DMS79 treated with DMSO at 0.1 percent for 48 hours (cell line): ENCODE measurements at places on chromosomes 11 and 22.
A peak's percentile ranks its signal among the peaks of the same experiment; 100 is the strongest.

DNA sequence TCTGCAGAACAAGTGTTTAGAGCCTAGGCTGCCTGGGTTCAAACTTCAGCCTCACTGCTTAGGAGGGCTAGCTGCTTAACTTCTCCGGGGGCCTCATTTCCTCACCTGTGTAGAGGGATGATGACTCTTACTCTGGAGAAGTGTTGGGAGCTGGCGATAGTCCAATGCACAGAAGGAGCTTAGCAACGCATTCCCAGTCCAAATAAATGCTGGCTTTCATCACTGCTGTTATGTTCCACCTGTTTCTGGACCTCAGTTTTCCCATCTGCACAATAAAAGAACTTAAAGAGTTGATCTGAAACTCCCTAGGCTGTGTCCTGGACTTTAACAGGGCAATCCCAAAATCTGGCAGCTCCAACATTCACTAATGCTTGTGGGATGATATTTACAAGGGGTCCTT lies 337.8 kb downstream of the MIAT start:
- no peak for DNase-seq

GRCh38 chr11:13924801-13925327 lies 37.7 kb upstream of the SPON1 start:
- no peak for DNase-seq

GRCh38 chr22:44261861-44262595 lies 50.7 kb downstream of the SHISAL1 start:
- DNase-seq: peak; percentile 3

DNA sequence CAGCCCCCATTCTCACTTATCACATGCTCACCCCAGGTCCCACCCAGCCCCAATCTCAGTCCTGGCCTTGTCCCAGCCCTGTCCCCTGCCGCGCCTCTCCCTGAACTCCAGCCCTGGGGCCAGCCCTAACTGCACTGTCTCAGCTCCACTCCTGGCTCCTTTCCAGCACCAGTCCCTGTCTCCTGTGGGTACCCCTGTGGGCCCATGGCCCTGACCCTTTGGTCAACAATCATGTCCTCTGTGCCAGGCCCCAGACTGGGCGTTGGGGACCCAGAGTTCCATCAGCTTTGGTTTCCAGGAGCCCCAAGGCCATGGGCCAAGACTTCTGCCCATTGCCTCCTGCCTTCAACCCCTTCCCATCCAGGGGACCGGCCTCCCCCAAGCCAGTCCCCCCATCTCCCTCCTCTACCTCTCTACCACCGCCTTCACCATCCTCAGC lies 757 bp downstream of the SPI1 start:
- DNase-seq: no peak

GRCh38 chr11:8106679-8107078 lies 25.7 kb downstream of the TUB start:
- no peak for DNase-seq

GRCh38 chr11:67732045-67732787 lies 57.8 kb upstream of the ALDH3B2 start:
- DNase-seq: no peak

DNA sequence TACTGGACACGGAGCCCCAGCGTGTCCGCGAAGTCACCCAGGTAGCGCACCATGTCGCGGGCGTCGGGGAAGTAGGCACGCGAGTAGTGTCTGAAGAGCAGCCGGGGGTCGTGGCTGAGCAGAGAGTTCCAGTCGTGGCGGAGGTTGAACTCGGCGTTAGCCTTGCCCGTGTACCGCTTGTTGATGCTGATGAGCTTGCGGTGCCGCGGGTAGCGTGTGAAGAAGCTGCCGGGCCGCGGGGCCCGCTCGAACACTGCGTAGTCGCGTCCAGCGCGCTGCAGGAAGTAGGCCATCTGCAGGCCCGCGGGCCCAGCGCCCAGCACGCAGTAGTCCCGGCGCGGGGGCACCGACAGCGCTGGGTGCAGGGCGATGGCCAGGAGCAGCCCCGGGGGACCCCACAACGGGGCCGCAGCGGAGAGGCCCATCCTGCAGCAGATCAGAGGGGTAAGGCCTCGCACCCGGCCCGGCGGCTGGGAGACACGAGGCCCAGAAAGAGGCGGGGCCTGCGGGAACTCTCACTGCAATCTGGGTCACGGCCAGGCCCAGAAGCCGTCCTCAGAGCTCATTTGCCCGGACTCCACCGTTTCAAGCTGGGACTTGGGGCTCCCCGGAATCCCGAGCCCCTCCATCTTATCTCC lies 723 bp downstream of the FOXRED2 start:
- no peak for DNase-seq

DNA sequence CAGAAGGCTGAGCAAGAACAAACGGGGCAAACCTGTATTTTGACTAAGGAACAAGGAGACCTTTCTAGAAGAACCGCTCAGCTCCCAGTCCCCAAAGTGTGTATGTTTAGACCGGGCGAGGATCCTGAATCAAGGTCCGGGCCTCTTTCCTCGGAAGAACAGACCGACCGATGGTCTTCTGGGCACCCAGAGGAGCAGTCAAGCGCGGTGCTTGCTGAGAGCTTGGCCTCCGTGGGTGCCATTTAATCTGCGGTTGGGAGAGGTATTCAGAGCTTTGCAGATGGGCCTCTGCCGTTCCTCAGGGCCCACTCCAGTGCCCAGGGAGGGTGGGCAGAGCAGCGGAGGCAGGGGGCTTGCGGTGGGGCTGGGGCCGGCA lies 26.5 kb upstream of the ATXN10 start:
- DNase-seq: no peak

DNA sequence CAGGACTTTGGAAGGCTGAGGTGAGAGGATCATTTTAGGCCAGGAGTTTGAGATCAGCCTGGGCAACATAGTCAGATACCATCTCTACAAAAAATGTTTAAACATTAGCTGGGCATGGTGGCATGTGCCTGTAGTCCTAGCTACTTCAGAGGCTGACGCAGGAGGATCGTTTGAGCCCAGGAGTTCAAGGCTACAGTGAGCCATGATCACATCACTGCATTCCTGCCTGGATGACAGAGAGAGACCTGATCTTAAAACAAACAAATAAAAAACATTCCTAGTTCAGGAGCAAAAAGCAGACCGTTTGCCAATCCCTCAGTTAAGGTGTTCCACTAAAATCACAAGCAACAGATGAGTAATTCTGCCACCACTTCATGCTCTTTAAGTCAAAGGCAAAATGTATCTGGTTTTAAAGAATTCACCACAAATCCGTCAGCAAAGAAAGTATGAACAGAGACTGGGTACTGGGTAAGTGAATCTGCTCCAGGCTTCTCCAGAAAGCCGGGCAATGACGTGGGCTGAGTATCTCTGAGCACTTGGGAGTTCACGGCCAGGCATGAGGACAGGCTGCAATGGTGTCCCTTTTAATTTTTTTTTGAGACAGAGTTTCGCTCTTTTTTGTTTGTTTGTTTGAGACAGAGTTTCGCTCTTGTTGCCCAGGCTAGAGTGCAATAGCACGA lies 19.5 kb downstream of the CLTCL1 start:
- DNase-seq: no peak

DNA sequence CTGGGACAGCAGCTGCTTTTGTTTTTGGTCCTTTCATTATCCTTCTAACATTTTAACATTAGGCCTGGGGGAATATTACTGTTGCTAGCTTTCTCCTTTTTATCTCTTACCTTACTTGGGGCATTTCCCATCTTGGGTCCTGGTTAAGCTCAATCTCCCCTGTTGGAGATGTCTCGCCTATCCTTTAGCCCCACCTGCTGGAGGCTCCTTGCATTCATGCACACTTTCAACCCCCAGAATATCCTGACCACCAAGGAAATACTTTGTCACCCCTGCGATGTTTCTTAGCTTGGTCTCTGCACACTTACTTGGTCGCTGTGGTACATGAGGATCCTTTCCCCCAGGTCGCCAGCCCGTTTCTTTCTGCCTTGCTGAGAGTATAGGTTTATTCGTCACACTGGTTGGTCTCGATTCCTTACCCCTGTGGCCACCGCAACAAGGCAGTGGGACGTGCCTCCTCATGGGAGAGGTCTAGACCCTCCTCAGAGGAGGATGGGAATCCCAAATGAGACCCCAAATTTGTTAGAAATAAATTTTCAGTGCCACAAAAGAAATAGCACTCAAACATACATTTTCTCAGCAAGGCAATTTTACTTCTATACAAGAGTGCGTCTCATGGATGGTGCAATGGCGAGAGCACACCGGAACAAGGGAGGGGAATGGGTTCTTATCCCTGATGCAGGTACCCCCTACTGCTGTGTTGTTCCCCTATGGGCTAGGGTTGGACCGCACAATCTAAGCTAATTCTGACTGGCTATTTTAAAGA lies 5.4 kb upstream of the TXN2 start:
- DNase-seq: no peak

DNA sequence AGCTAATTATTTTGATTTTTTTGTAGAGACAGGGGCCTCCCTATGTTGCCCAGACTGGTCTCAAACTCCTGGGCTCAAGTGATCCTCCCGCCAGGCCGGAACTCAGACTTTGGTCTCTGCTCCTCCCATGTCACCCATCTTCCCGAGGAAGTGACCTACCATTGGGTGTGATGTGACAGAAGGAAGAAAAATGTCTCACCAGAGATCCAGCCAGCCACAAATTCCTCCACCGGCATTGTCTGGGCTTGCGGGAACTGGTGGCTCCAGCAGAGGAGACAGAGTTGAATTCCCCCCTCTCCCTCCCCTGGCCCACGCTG lies 772 bp downstream of the SLC25A45 start:
- DNase-seq: no peak

DNA sequence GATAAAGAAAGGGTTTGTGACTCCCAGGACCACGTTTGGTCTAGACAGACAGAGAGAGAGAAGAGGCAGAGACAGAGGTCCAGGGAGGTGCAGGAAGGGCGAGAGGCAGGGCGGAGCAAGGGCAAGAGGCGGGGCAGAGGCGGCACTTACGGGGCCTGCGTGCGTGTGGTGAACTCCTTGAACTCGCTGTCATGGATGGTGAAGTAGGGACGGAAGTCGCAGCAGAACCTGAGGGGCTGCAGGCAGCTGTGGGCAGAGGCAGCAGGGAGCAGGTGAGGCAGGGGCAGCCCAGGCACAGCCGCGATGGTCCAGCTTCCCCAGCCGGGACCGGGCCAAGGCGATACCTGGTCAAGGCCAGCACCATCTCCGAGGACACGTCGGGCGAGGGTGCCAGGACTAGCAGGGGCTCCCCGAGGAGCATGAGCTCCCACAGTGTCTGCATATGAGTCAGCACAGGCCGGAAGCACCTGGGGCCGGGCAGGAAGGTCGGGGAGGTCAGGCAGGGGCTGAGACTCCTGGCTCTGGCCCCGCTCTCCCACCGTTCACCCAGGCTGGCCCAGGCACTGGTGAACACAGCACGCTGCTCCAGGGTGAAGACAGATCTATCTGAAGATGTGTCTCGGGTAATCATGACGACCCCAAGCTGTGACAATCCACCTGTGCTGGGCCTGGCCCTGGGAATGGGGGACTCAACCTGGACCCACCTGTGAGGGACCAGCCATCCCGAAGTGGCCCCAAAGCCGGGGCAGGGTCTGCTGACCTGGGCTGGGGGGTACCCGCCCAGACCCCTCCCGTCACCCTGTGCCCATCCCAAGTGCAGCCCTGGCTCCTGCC lies 7.2 kb upstream of the PLXNB2 start:
- peak; percentile 57 for DNase-seq

DNA sequence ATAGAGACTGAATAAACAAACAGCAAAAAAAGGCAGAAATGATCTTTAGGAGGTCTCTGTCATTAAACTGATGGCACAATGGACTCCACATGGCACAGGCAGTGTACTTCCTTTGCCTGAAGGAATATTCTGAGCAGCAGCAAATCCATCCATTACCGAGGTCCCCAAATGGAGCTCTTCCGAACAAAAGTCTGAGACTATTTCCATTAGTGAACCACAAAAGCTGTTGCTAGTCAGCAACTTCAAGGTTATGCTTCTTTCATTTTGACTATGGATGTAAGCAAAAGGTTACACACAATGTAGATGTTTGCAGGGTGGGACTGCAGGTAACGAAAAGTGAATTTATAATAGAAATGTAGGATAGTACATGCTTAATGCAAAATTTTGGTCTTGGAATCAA lies 14.5 kb downstream of the NARS2 start:
- no peak for DNase-seq

GRCh38 chr11:47332791-47333525 lies 19.5 kb downstream of the MYBPC3 start:
- no peak for DNase-seq

DNA sequence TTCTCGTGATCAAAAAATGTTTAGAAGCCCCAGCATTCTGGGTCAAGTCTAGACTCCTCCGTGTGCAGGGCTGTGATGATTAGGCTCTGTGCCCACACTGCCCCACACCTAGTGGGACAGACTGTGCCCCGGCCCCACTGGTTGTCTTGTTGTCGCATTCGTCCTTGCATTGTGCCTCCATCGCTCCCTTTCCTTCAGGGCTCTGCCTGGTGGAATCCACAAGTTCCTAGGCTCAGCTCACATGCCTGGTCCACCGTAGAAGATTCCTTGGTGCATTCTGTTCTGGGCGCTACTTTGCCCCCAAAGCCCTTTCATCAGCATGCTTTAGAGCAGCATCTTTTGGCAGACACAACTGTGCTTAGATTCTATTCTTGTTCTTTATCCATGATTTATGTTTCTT lies 23.5 kb upstream of the THY1 start:
- no peak for DNase-seq

DNA sequence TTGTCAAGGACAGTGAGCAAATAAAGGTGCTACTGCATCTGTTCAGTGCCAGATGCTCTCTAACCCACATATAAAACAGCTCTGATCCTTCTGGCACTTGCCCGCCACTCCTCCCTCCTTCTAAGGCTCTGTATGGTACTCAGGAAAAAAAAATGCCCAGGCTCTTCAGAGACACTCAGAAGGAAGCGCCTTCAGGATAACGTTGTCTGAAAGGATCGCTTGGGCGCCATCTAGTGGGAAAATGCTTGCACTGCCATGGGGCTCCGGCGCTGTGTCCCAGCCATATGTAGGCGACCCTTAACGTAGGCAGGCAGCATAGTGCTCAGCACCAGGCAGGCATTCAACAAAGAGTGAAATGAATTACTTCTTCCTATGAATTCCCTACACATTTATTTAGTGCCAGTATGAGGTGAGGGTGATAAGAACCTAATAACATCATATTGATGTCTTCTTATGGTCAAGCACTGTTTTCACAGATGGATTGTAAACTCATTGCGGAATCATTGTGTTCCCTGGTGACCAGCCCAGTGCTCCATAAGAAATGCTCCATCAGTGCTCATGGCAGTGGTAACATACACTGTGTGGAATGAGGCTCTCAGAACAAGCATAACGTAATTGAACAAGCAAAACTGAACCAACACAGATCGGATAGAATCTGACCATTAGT lies 39.6 kb downstream of the PAMR1 start:
- peak; percentile 98 for DNase-seq

DNA sequence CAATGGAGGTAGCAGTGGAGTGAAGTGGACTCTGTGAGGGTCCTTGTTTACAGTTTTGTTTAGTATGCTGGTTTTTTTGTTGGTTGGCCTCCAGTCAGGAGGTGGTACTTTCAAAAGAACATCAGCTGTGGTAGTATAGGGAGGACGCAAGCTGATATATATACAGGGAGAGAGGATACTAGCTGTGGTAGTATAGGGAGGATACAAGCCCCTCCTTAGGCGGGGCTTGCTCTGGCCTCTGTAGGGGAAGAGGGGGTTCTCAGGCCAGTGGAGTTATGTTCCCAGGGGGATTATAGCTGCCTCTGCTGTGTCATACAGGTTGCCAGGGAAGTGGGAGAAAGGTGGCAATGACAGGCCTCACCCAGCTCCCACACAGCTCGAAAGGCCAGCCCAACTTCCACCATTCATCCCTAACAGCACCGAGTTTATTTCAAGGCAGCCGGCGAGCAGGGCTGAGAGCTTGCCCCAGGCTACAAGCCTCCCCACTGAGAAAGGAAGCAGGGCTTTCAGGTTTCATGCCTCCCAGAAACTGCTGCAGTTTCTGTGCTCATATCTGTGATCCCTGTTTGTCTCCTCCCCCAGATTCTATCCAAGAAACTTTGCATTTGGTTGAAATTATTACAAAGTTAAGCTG lies 10.4 kb downstream of the OR52E6 start:
- no peak for DNase-seq
